ENCODE measurements at places on chromosomes 16 and 17. TPM values are rescaled to one million over a fixed set of nuclear protein-coding genes. Genes with fewer than 3 reads are reported as not detected.

Gene FBXO39
- polyA plus RNA-seq, result not detected

Gene OMG
- not detected for polyA plus RNA-seq

Gene KLHL10
- not detected for polyA plus RNA-seq

Gene NOTUM
- polyA plus RNA-seq, result not detected

Gene CDRT15
- polyA plus RNA-seq, result not detected

Gene FAM20A
- polyA plus RNA-seq, result not detected

Gene PRKCA
- polyA plus RNA-seq, result 0.06 TPM

Gene ABCC3
- polyA plus RNA-seq, result 0.99 TPM

Gene CLDN6
- polyA plus RNA-seq, result not detected

GRCh38 chr17:46001390-46002310 lies 2.6 kb downstream of the STH start:
- no peaks in the 10 kb centered on the region for H3K4me1 ChIP-seq
- H3K4me3 ChIP-seq, result no peak overlapping the region
- H3K27ac ChIP-seq, result no peak overlapping the region
- H3K27me3 ChIP-seq, result no peaks in the 10 kb centered on the region

GRCh38 chr17:58285422-58285810 lies 4.7 kb upstream of the MPO start:
- peaks cover 29% of the 10 kb centered on the region for H3K27me3 ChIP-seq
- H3K36me3 ChIP-seq, result peaks cover 7% of the 10 kb centered on the region
- no peak for DNase-seq
- no peak overlapping the region for H3K4me3 ChIP-seq
- H3K4me1 ChIP-seq, result peaks cover 4% of the 10 kb centered on the region

GRCh38 chr17:2233441-2233947 lies 70.1 kb downstream of the SMG6 start:
- H3K36me3 ChIP-seq, result peaks cover 20% of the 10 kb centered on the region
- no peaks in the 10 kb centered on the region for H3K4me1 ChIP-seq
- no peak for DNase-seq
- H3K27me3 ChIP-seq, result no peaks in the 10 kb centered on the region

DNA sequence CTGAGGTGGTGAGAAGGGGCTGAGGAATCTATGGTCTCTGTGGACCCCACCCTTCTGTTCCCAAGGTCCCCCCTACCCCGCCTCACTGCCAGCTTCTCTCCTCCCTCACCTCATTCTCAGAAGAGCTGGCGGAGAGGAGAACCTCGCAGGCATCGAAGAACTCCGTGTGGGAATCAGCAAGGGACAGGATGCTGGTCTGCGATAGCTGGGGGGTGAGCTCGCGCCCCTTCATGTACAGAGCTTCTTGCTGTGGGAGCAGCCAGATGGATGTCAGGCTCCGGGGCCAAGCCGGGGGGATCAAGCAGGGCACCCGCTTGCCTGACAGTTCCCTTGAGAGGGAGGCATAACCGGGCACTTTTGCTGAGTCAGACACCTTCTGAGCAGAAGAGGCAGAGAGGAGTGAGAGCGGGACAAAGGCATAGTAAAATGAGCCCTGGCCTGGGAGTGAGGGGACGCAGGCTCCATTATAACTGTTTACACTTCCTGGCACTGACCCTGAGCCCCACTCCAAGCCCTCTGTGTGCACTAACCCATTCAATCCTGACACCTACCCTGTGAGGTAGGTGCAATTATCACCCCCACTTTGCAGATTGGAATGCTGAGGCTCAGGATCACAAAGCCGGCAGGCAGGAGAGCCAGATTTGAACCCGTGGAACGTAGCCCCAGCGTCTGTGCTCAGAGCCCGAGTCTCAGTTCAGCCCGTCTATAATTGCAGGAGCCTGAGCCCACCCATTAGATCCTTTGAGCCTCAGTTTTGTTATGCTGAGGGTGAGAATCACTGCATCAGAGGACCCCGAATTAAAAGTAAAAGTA lies 6.3 kb downstream of the OSBPL7 start:
- H3K27ac ChIP-seq, result no peak overlapping the region
- no peak overlapping the region for H3K4me3 ChIP-seq
- H3K27me3 ChIP-seq, result no peaks in the 10 kb centered on the region
- no peak for DNase-seq

GRCh38 chr16:88866151-88866920 lies at the start of gene PABPN1L:
TSS of gene PABPN1L (minus strand) at chr16:88866660. CDS start at chr16:88866606, 54 bp downstream.
- H3K27ac ChIP-seq, result peak within 1 kb of the TSS; percentile 47
- H3K4me1 ChIP-seq, result peaks cover 9% of the 10 kb centered on the region
- H3K4me3 ChIP-seq, result no peak within 1 kb of the TSS
- no peaks in the 10 kb centered on the region for H3K36me3 ChIP-seq

DNA sequence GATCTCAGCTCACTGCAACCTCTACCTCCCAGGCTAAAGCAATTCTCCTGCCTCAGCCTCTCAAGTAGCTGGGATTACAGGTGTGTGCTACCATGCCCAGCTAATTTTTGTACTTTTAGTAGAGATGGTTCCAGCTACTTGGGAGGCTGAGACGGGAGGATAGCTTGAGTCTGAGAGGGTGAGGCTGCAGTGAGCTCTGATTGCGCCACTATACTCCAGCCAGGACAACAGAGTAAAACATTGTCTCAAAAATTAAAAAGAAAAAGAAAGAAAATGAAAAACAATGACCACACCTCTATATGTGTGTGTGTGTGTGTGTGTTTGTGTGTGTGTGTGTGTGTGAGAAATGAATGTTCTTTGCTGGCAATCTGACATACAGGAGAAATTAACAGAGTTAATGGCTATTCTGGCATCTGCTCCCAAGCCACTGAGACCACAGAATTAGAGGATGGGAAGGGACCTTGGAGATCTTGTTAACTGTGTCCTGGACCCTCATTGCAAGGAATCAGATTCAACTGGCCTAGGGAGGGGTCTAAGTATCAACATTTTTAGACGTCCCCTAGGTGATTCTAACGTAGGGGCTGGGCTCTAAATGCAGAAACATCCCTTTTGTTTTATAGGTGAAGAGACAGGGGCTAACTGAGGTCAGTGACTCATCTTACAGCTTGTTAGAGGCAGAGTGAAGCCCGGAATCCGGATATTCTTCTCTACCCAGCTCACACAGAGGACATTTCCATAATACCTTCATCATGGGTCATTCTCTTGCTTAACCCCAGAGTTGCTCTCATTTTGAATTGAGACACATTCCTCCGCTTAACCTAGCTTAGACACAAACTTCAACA lies 16.4 kb upstream of the MARCHF10 start:
- no peaks in the 10 kb centered on the region for H3K36me3 ChIP-seq
- peaks cover 5% of the 10 kb centered on the region for H3K4me1 ChIP-seq
- DNase-seq, result no peak
- H3K27ac ChIP-seq, result no peak overlapping the region

- H3K4me1 ChIP-seq, result no peaks in the 10 kb centered on the region
- no peak overlapping the region for H3K4me3 ChIP-seq
- H3K27ac ChIP-seq, result no peak overlapping the region
- no peaks in the 10 kb centered on the region for H3K27me3 ChIP-seq
Observed at GRCh38 chr17:27256225-27257030, 37.5 kb upstream of the WSB1 start.

DNA sequence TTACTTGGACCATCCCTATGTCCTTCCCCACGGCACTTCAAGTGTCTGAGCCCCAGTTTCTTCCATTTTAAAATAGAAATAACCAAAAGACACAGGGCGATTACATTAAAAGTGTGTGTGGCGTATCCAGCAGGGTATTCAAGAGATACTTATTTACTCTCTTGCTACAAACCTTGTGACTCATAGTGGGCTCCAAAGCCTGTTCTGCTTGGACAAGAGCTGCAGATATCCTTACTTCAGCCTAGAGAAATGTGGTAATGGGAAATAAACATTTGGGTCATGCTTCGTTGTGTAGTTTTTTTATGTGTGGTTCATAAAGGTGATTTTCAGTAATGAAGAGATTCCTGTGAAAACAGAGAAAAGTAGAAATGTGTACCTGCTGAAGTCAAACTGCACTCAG lies 288.9 kb upstream of the CDH11 start:
- H3K27me3 ChIP-seq, result no peaks in the 10 kb centered on the region
- no peaks in the 10 kb centered on the region for H3K36me3 ChIP-seq
- no peaks in the 10 kb centered on the region for H3K4me1 ChIP-seq
- no peak overlapping the region for H3K4me3 ChIP-seq
- DNase-seq, result no peak
- H3K27ac ChIP-seq, result no peak overlapping the region

DNA sequence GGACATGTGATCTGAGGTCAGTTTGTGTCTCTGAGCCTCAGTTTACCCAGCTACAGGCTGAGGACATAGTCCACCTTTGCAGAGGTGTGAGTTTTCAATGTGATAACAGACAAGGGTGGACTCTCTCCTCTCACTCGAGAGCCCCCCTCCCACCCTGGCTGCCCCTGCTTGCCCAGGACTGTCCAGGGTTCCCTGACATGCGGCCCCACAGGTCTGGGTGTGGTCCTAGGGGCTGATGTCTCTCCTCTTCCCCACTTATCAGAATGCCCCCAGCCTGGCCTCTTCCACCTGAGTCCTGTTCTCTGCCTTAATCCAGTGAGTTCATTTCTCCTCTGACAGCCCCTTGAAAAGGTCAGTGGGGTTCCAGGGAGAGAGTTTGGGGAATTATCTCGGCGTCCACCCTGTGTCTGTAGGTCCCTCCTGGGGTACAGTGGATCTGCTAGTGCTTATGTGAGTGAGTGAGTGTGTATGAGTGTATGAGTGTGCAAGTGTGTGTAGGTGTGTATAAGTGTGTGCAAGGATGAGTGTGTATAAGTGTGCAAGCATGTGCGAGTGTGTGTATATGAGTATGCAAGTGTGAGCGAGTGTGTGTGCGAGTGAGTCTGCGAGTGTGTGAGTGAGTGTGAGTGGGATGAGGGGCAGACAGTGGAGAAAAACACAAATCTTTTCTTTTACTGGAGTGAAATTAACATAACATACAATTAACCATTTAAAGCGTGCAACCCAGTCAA lies 175.0 kb downstream of the IRF8 start:
- no peak overlapping the region for H3K27ac ChIP-seq
- H3K36me3 ChIP-seq, result no peaks in the 10 kb centered on the region
- H3K27me3 ChIP-seq, result peaks cover 38% of the 10 kb centered on the region
- DNase-seq, result no peak

DNA sequence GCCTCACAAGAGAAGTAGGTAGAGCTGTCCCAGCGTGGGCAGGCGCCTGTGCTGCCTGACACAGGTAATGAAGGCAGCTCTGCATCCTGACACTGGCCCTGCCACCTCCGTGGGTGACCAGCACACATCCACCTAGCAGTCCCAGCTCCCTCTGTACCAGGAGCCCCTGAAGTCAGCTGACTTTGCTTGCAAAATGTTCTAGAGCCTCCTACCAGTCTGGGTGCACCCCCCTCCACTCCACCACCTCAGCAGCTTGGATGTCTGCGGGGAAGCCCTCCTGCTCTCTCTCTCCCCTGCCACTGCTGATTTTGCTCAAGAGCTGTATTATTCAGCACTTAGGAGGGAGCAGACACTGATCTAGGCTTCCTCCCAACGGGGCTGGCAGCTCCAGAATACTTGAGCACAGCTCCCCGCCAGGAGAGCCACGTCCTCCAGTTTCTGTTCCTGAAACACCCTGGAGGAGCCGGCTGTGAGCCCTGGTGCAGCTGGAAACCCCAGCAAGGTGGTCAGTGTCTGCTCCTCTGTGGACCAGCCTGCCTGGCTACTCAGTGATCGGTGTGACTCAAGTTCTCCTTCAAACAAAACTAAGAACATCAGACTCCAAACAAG lies 1.0 kb downstream of the RNF166 start:
- no peaks in the 10 kb centered on the region for H3K27me3 ChIP-seq
- peaks cover 73% of the 10 kb centered on the region for H3K4me1 ChIP-seq
- peak; percentile 29 for DNase-seq
- no peaks in the 10 kb centered on the region for H3K36me3 ChIP-seq

DNA sequence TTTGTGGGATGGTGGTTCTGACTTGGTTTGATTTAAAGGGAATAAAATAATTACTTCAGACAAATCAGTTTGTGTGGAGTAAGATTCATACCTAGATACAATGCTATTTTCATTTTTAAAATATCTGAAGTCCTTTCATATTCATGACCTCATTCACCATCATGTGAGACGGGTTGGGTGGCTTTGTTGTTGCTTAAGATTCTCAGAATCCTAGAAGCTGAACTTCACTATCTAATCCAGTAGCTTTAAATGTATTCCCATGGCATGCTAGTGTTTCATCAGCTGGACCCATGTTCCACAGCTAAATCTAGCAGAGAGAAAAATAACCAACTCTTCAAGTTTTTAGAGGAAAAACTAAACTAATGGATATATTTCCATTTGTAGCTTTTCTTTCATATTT lies 2.7 kb upstream of the AMFR start:
- H3K27me3 ChIP-seq, result no peaks in the 10 kb centered on the region
- H3K27ac ChIP-seq, result no peak overlapping the region
- no peak for DNase-seq

- no peak overlapping the region for H3K4me3 ChIP-seq
- H3K27ac ChIP-seq, result no peak overlapping the region
- H3K27me3 ChIP-seq, result peaks cover 12% of the 10 kb centered on the region
- DNase-seq, result no peak
- peaks cover 6% of the 10 kb centered on the region for H3K4me1 ChIP-seq
Observed at GRCh38 chr16:1978476-1979120, 2.7 kb downstream of the NOXO1 start.

GRCh38 chr16:13291591-13292333 lies 390.4 kb downstream of the SHISA9 start:
- H3K4me1 ChIP-seq, result no peaks in the 10 kb centered on the region
- H3K4me3 ChIP-seq, result no peak overlapping the region
- peaks cover 13% of the 10 kb centered on the region for H3K27me3 ChIP-seq
- no peak overlapping the region for H3K27ac ChIP-seq
- no peaks in the 10 kb centered on the region for H3K36me3 ChIP-seq
- no peak for DNase-seq

DNA sequence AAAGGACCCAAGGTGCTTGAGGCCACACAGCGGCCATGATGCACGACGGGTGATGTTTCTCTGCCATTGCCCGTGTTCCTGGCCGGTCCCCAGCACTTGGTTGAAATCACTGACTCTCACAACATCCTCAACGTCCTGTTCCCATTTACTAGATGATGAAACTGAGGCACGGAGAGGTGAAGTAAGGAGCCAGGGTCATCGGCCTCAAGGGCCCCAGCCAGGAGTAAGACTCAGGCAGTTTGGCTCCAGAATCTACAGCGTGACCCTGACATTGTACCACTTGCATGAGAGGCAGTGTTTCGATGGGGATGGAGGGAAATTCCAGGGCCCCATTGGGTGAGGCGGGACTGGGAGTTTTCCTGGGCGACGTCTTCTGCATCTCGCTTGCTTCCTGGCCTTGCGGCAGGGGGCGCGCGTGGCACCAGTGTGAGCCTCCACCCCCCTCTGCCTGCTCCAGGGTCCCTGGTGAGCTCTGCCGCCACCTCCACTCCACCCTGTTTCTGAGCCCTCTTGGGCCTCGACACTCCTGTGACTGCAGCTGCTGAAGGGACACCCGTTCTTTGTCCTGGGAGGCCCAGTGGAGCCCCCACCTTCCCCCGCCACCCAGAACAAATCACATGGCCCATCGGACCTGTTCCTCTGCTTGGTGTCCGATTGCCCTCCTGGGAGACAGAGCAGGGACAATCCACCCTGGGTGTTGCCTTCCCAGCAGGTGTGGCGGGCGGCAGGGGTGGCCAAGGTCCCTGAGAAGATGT lies 133.0 kb upstream of the GSE1 start:
- peak; percentile 55 for DNase-seq
- H3K4me3 ChIP-seq, result peak overlapping the region; percentile 59
- no peak overlapping the region for H3K27ac ChIP-seq
- peaks cover 7% of the 10 kb centered on the region for H3K27me3 ChIP-seq

- no peaks in the 10 kb centered on the region for H3K4me1 ChIP-seq
- no peak overlapping the region for H3K27ac ChIP-seq
- no peaks in the 10 kb centered on the region for H3K36me3 ChIP-seq
- no peak for DNase-seq
- peaks cover 31% of the 10 kb centered on the region for H3K27me3 ChIP-seq
Observed at GRCh38 chr16:80875616-80876015, 71.2 kb upstream of the CDYL2 start.

GRCh38 chr17:59842901-59843652 lies 49.7 kb downstream of the TUBD1 start:
- no peak for DNase-seq
- no peaks in the 10 kb centered on the region for H3K27me3 ChIP-seq
- H3K36me3 ChIP-seq, result no peaks in the 10 kb centered on the region
